CD4-positive, alpha-beta T cell treated with Interleukin-4 for 4 hours (primary cell): ENCODE measurements at places on chromosomes 6 and 20.

DNA sequence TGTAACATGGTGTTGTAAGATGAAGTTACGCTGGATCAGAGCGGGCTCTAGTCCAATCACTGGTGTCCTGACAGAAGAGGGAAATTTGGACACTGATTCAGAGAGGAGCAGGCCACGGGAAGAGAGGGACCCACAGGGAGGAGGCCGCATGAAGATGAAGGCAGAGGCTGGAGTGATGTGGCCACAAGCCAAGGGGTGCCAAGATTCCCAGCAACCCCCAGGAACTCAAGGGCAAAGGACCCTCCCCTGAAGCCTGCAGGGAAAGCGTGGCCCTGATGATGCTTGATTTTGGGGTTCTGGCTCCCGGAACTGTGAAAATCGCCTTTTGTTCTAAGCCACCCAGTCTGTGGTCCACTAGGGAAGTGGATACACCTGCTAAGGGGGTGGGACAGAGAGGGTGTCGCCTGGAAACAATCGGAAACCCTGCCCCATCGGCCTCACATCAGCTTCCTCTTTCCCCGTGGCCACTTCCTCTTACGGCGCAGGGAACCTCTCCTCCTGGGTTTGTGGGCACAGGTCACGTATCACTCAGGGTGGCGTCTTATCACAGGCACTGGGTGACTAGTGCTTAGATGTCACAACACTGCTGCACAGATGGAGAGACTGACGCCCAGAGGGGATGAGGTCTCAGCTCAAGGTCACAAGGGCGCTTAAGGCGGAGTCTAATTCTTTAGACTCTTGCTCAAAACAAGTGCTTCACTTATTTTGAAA lies 58.0 kb downstream of the SULF2 start:
- peak; percentile 76 for DNase-seq

- DNase-seq, result no peak
Measured at GRCh38 chr6:81876971-81877370, 124.5 kb upstream of the TENT5A start.

DNA sequence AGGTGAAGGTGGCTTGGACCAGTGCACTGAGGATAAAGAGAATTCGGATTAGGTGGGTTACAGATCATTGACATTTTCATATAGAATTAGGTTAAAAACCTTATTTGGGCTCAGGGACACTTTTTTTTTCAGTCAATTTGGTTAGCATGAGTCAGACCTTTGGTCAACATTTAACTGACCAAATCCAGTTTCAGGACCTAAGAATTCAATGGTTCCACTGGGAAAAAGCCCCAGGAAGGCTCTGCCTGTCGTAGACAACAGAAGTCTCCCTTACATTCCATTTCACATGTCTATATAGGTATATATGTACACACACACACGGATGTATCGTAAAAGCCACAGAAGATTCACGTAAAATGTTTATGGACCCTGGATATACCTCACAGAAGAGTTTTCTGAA lies 184.2 kb upstream of the RREB1 start:
- no peak for DNase-seq

GRCh38 chr20:43832096-43832816 lies 82.4 kb upstream of the TOX2 start:
- DNase-seq, result no peak

GRCh38 chr6:102204351-102204750 lies 810.8 kb downstream of the GRIK2 start:
- DNase-seq, result no peak
